GM19239 (cell line): ENCODE measurements at places on chromosomes 16 and 17.

DNA sequence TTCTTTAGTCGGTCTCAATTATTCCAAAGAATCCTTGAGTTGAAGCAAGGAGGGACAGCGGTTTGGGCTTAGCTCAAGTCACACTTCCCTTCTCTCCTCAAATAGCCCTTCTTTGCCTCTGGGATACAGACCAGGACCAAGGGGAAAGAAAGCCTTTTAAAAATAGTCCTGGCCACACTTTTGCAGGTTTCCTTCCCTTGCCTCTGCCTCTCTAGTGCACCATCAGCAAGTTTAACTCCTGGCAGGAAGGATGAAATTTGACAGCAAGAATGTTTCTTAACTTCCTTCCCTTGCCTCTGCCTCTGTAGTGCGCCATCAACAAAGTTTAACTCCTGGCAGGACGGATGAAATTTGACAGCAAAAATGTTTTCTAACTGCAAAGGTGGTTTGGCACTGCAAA lies 7.2 kb upstream of the G6PC1 start:
- DNase-seq = no peak

GRCh38 chr16:65981057-65981456 lies 385.4 kb upstream of the CDH5 start:
- no peak for DNase-seq

- peak; percentile 50 for DNase-seq
These were observed 27.9 kb downstream of the MBTPS1 start for GRCh38 chr16:84088695-84089395.

DNA sequence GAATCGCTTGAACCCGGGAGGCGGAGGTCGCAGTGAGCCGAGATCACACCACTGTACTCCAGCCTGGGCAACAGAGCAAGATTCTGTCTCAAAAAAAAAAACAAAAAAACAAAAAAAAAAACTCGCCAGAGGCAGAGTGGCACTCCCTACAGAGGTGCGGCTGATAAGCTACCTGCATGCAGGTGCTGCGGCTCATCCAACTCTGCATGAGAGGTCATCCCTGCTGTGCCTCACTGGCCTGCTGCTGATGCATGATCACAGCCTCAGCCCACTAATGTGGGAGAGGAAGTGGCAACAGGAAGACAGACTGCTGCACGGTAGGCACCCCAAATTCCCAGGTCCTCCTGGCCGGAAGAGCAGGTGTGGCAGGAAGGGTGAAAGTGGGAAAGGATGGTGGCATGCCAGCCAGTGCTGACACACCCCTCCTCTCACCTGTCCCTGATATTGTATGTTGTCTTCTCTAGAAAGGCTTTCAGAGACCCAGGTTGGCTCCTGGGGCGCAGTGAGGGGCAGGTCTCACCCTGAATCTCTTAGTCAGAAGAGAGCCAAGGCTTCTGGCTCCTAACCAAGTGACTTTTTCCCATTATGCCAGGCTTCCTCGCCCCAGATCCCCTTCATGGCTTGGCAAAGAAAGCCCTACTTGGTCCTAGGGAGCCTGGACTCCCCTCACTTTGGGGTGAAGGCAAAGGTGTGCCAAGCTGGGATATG lies 11.8 kb downstream of the NXPH3 start:
- DNase-seq = no peak

DNA sequence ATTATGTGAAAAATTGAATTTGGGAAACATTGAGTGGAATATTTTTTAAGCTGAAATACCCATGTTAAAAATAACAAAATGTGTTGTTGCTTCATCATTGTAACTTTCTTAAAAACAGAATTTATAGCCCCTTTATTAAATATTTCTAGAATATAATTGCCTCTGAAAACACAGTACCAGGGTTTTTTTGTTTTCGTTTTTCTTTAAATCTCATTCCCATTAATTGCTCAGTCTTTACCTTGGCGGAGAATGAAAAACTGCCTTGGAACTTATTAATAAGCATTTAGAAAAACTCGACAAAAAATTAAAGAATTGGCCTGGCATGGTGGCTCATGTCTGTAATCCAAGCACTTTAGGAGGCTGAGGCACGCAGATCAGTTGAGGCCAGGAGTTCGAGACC lies 195.2 kb upstream of the TBX2 start:
- no peak for DNase-seq

GRCh38 chr17:27269201-27269600 lies 24.7 kb upstream of the WSB1 start:
- DNase-seq = no peak

DNA sequence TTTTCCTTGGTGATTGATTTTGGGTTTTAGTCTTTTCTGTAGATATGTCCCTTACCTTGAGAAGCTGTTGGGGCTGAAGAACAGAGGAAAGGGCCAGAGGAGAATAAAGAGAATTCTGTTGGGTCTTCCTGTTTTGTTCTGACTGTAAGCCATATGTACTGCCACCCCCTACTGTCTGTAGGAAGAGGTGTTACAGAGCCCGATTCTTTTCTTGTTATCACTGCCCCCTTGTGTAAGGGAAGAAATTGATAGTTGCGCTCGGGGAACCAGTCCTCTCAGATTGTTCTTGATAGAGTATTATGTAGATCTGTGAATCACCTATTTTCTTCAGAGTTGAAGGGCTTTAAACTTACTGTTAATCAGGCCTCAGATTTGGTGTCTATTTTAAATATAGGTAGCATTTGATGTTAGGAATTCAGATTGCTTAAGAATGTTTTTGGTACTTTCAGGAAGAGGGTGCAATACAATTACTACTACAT lies 2.4 kb downstream of the TANC2 start:
- DNase-seq = peak; percentile 75

DNA sequence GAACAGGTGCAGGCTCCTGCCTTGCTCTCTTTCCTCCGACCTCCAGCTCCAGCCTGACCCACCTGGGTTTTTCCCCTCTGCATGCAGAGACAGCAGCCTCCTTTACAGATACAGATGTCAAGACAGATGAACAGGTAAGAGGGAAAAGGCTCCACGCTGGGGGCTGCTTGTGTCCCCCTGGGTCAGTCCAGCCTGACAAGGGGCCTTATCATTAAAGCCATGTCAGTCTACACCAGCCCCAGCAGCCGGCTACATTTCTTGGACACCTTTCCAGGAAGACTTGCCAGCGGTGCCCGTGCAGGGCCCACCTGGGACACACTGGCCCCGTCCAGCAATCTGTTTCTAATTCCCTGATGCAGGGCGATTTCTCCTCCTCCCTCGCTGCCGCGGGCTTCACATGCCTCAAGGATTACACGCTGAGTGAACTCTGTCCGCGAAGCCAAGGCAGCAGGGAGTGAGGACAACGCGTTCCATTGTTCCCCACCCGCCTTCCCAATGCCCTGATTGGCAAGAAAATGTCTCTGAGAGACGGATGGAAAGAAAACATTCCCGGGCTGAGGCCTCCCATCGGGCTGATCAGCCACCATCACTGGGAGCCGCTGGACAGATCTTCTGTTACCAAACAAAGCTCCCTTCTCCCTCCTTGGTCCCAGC lies 184.7 kb downstream of the C16orf95 start:
- no peak for DNase-seq

DNA sequence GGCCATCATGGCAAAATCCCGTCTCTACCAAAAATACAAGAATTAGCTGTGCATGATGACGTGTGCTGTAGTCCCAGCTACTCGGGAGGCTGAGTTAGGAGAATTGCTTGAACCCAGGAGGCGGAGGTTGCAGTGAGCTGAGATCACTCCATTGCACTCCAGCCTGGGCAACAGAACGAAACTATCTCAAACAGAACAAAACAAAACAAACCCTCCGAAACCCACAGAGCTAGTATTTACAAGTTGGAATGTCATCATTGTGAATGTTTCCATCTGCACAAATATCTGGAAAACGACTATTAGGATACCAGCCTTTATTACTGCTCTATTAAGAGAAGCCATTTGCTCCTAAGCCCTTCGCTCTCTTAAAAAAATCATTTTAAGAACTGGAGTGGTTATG lies 26.0 kb downstream of the SMARCE1 start:
- no peak for DNase-seq

DNA sequence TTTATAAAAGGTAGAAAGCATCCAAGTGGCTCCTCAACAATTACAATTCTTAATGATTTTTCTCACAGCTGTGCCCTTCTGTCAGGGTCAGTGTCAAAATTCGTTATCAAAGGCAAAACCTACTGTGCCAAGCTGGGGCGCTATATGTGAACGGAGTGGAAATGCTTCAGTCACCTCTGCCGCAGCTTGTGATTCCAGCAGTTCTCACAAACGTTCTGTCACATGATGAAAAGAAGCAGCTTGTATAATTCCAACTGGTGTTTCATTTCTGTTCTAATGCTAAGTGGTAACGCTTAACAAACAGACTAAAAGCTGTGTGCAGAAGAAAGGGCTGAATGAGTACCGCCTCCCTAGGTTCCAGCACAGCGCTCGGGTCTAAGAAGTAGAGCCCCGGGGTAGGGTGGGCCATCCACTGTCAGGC lies 14.2 kb downstream of the PLD6 start:
- DNase-seq = no peak

- no peak for DNase-seq
These were observed at the start of gene FADS6 for GRCh38 chr17:74892974-74893911. Gene FADS6, minus strand, starts transcription at chr17:74893633. Its CDS starts 38 bp downstream, at chr17:74893595.

GRCh38 chr17:29176558-29177351 lies 3.4 kb downstream of the MYO18A start:
- peak; percentile 80 for DNase-seq

DNA sequence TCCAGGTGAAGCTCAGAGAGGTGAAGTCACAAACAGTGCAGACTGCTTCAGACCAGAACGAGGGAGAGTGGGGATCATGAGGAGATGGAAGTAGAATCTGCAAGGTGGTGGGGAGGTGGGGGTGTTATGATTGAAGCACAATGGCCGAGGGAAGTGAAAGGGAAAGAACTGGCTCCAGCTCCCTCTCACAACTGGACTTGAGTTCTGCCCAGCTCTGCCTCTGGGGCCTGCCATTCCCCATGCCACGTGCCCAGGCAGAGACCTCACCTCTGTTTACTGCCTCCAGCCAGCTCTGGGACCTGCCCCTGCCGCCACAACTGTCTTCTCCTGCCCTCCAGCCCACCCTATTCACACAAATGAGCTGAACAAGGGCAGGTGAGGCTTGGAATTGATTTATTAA lies 2.5 kb downstream of the PNMT start:
- DNase-seq = no peak

DNA sequence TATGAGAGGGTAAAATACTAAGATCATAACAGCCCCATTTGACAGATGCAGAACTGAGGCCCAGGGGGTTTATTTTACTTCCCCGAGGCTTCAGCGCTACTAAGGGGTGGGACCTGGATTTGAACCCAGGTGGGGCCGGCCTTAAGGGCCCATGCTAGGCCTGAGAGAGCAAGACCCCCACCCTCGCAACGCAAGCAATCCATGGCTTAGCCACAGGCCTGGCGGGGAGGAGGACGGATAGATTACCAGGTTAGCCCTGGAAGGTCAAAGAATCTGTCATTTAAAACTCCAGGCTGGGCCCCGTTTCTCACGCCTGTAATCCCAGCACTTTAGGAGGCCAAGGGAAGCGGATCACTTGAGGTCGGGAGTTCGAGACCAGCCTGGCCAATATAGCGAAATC lies 1.9 kb upstream of the CDH3 start:
- no peak for DNase-seq

DNA sequence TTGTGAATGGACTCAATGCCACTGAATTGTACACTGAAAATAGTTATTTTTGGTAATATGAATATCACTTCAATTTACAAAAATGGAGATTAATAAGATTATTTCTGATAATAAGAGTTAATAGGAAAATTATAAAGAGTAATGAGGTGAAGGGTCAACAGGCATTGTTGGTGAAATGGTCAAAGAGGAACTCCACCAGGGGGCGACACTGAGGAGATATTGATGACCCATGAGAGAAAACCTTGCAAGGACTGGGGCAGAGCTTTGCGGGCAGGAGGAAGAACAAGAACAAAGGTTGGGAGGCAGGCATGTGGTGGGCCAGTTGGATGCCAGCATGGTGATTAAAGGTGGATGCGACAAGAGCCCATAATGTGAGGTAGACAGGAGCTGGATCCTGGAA lies 74.0 kb upstream of the XYLT1 start:
- DNase-seq = no peak

GRCh38 chr17:66552371-66552770 lies 250.0 kb downstream of the PRKCA start:
- DNase-seq = no peak

DNA sequence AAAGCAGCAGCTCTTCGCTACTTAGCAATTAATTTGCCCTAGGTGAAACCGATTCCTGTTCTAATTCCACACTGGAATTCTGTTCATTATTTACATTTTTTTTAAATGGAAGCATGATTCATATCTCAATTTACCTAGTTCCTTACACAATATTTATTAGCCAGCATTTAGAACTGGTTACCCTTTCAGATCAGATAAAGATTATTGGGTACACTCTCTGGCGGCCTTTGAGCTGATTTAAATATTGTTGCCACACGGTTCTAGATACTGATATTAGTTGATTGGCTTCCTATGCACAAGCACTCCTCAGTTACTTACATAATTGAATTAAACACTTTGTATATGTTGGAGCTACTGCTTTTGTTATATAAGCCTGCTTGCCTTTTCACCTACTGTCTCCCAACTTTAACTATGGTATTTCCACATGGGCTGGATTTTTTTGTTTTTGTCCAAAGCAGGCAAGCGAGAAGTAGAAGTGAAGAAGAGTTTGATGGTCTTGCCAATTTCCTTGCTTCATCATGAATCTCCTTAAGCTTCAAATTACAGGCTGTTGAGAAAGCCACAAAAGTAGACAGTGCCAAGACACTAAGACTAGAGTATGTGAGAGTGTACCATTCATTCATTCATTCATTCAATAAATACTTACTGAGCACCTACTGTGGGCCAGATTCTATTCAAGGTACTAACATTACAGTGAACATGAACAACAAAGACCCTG lies 3.9 kb upstream of the ALDH3A2 start:
- DNase-seq = no peak

GRCh38 chr16:25140459-25140858 lies 28.9 kb downstream of the LCMT1 start:
- DNase-seq = no peak

DNA sequence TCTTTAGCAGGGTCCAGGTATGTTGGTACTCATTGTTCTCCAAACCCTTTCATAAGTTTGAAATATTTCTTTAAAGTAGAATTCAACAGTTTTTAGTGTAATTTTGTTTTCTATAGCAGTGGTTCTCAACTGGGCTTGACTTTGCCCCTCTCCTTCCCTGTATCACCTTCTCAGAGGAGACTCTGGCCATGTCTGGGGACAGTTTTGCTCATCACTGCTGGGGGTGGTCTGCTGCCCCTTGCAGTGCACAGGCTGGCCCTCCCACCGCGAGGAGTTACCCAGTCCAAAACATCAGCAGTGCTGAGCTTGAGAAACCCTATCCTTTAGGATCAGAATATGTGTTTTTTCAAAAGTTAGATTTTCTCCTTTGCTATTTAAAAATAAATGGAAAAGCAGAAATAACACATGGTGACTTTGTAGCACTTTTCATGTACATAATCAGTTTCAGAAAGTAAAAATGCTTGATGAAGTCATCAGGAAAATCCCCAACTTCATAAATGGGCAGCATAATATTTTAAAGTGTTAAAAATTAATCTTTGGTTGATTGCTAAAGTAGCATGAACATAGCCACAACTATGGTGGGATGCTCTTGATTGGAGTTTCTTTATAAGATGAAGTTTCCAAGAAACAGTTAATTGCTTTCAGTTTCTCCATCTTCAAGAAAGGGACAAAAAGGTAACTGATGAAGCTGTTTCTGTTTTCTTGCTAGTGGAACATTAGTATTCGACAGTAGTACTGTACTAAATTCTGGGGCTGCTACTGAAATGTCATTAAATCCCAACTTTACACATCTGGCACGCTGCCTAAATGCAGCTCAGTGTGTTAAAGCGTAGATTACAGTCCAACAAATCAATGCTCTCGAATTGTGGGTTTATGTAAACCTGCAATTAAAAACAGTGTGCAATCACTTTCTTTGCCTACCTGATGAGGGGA lies 70.3 kb downstream of the NETO2 start:
- no peak for DNase-seq
